D721Med (cell line): ENCODE measurements at places on chromosomes 4 and X.

- DNase-seq = no peak
These were observed 189.5 kb upstream of the ANKRD50 start for GRCh38 chr4:124902001-124902515.

DNA sequence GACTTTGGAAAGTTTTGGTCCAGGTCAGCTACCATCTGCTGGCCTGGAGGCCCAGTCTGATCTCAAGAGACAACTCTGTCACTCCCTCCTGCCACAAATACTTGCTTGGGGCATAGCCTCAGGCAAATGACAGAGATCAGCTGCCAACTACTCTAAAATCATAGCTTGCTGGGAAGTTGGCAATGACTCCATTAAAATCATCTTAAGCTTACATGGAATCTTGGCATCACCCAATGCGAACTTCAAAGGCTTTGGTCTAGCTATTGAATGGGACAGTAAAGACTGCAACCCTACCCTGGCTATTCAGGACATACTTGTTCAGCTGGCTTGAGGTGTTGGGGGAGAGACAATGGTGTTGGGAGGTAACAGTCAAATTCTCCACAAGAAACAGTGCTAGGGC is 7.0 kb upstream of the USO1 start:
- DNase-seq = no peak

DNA sequence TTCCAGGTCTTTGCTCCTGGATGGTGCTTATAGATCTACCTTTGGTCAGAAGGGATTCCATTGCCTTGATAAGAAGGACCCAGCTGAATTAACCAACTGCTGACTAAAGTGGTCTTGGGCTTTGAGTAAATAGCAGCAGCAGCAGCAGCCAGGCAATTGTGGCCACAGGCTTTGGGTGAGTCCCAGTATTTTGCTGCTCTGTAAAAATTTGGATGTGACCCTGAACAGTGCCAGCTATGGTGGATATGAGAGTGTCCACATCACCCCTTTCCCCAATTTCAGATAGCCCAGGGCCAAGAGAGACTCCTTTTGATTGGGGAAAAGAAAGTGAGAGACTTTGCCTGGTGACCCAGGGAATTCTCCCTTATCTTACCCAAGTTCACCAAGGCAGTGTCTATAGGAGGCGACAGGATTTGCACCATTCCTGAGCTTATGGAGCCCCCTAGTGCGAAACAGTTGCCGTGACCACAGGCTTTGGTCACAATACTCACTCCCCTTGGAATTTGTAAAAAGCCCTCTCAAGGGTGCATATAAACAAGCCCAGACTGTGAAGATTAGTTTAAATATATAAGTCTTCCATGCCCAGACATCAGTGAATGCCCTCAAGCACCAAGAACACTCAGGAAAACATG is 518.0 kb downstream of the TMA16 start:
- no peak for DNase-seq

DNA sequence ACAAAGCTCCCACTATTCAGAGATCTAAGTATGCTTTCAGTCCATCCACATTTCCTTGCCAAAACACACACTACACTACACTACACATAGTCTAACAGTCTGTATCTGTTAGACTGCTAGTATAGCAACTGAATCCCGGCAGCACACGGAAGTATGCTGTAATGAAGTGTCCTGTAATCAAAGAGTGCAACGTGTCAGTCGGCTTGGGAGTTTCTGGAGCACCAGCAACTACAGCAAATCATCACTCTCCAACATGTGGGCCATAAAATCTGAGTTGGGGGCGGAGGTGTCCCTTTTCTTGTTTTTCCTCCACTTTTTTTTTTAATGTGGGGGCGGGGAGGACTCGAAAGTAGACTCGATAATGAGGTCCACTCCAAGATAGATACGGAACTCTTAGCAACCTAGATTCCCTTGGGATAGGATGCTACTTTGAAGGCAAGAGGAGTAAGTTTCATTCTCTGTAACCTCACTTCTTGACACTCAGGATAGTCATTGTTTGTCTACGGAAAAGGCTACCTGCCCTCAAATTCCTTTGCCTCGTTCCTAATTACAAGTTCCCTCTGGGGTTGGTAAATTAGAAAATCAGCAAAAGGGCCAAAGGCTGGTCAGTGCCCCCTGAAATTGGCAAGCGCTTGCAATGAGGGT is 722 bp downstream of the SLC10A7 start:
- DNase-seq = no peak

GRCh38 chrX:40116925-40117324 is 19.2 kb upstream of the BCOR start:
- no peak for DNase-seq
